ENCODE measurements at places on chromosomes 6 and 20.

DNA sequence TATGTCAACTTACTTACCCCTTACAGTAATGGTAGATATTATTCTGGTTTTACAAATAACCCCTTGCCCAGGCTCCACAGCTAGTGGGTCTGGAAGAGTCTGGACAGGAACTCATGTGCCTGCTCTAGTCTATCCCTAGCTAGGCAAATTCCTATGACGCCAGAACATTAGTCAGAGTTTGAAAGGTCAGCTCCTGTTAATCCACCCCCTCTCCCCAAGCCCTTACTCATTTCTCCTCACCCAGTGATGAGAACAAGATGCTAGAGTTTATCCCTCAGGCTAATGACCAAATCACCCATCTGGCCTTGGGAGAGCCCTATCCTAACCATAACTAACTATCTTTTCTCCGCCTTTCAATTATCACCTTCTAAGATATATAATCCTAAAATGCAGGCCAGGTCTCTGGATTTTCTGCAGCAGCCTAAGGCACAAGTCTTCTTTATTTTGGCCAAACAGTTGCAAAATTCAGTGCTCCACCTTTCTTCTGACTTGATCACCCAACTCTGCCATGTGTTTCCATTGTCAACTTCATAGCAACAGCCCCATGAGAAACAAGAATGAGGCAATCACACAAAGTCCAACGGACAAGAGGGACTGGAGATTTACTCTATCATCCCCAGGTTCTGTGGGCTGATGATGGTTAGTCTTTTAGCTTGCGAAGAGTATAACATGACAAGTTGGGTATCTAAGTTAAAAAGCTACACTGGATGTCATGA is 113.3 kb downstream of the TASP1 start:
- no peak for DNase-seq

- DNase-seq, result no peak
Observed at GRCh38 chr6:72040111-72040510, 153.8 kb downstream of the RIMS1 start.

GRCh38 chr6:19571176-19571575 is 266.0 kb upstream of the ID4 start:
- no peak for DNase-seq

DNA sequence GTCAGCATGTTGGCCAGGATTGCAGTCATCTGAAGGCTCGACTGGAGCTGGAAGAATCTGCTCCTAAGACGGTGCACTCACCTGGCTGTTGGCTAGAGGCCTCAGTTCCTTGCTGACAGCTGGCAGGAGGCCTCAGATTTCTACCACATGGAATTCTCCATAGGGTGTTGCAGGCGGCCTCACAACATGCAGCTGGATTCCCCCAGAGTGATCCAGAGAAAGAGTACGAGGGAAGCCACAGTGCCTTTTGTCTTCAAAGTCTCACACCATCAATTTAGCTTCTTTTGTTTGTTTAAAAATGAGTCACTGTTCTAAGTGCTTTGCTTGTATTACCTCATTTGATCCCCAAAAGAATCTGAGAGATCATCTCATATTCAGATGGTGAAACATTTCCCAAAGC is 65.5 kb upstream of the FYN start:
- DNase-seq, result no peak

- DNase-seq, result no peak
Observed at GRCh38 chr20:17334932-17335331, 108.1 kb downstream of the PCSK2 start.

DNA sequence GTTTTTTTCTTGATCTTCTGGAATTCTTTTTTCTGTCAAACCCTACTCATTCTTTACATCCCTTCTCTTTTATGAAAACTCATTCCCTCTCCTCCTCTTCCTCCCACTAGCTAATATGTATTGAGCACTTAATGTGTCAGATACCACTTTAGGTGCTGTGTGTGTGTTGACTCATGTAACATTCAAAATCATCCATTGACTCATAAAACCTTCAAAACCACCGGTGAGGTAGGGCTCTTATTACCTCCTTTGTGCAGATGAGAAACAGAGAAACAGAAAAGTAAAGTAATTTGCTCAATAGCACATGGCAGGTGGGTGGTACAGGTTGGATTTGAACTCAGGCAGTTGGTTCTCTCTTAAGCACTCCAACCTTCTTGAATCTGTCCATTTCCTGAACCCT is 136.3 kb upstream of the NEDD9 start:
- DNase-seq, result no peak

DNA sequence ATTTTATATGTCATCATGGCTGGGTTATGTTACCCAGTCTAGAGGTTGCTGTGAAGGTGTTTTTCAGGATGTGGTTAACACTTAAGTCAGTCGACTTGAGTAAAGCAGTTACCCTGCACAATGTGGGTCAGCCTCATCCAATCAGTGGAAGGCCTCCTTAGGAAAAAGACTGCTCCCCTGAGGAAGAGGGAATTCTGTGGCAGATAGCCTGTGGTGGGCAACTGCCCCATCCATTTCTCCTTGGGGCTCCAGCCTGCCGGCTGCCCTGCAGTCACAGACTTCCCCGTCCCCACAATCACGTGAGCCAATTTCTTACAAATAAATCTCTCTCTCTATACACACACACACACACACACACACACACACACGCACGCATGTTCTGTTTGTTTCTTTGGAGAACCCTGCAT is 34.5 kb upstream of the MPC1 start:
- DNase-seq, result no peak

DNA sequence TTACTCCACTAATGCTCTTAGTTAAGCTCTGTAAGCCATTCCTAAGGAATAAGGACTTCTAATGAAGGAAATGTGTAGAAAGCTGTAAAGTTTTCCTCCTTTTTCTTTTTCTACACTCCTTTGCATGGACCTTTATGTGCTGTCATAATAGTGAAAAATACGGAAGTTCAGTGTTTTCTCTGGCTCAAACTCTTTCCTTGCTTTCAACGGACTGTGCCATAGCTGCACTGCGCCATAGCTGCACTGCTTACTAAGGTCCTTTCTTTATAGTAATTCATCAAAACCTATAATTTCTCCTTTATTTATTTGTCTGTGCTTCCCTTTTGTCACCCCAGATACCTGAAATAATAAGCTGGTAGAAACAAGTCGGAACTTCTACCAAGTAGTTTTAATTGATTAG is 67.3 kb downstream of the RNF144B start:
- no peak for DNase-seq

GRCh38 chr20:57793421-57793820 is 83.6 kb upstream of the PMEPA1 start:
- DNase-seq, result no peak

GRCh38 chr20:24684956-24685691 is 215.7 kb downstream of the SYNDIG1 start:
- no peak for DNase-seq

DNA sequence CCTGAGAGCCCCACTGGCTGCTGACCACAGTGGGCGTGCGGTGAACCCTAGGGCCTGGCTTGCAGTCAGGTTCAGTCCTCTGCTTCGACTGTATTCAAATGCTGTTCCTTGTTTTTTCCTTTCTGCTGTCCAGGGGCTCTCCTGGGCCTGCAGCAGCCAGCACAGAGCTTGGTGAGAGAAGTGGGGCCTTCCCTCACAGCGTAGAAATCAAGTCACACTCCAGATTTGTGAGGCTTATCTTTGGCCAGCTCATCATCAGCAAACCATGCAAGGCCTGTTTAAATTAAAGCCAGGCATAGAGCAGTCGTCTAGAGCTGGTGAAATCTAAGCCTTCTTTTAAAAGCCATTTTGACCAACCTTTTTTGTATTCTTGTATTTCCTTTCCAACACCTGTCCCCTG is 8.4 kb downstream of the FAM120B start:
- no peak for DNase-seq

DNA sequence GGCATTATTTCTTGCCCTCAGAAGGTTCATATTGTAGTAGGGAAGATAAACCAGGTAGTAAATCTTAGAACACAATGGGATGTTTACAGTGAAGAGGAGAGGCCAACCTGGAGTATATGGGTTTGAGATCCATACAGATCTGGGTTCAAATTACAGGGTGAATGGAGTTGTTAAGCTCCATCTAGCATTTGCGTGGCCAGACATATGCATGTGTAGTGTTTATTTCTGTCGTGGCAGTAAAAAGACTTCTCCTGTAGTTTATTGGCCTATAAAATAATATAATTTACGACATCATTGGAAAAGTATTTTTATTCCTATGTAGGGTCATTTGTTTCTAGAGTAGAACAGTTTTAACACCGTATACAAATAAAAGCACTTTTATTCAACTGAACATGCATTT is 25.2 kb upstream of the TULP4 start:
- no peak for DNase-seq

GRCh38 chr6:139762587-139763031 is 388.2 kb upstream of the CITED2 start:
- no peak for DNase-seq

GRCh38 chr6:166952567-166953486 is 3.5 kb downstream of the RNASET2 start:
- DNase-seq, result no peak
